ENCODE measurements at places on chromosomes 1 and 21.

GRCh38 chr1:32199717-32200072 lies 700 bp upstream of the CCDC28B start:
- no peak for DNase-seq

GRCh38 chr1:218371927-218372672 lies 27.0 kb downstream of the TGFB2 start:
- no peak for DNase-seq

DNA sequence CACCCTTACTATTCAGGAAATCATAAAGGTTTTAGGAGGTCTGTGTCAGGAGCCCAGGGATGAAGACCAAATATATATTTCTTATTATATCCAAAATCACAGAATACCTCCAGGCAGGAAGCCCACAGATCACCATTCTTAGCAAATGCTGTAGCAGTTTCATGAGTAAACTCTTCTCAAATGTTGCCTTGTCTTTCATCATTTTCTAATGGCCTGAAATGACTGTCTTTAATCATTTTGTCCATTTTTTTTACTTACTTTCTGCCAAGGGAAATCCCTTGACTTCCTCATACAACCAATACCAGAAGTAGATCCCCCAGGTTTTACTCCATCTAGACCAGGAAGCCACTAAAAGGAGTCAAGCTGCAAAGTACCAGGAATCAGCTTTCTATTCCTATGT lies 32.4 kb downstream of the PSMG1 start:
- no peak for DNase-seq

DNA sequence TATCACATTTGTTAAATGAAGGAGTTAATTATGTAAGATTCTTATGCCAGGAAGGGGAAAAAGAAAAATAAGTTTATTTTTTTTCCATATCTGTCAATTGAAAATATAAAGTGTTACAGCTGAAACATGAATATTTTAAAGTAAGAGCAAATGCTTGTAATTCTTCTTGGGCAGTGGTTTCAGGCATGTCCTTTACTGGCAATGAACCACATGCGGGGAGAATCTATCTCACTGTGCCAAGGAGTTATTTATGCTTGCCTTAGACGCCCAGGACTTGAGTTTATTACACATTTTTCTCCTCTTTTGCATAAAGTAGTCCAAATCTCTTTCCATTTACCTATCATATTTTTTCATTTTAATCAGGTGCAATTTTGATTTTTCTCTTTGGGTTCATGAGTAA lies 207.8 kb upstream of the NRIP1 start:
- DNase-seq, result no peak

DNA sequence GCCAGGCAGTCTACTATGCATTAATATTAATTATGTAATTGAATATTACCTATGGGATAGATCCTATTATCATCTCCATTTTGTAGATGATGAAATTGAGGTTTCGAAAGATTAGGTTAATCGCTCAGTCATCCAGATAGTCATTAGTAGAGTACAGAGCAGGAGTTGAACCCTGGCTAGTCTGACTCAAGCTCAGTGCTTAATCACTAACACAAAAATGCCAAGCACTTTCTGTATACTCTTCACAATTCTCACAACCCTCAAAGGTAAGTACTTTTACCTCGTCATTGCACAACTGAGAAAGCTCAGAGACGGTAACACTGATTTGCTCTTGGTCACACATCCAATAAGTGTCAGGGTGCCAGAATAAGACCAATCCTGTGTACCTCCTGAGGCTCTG lies 280.2 kb upstream of the PLXNA2 start:
- DNase-seq, result no peak

DNA sequence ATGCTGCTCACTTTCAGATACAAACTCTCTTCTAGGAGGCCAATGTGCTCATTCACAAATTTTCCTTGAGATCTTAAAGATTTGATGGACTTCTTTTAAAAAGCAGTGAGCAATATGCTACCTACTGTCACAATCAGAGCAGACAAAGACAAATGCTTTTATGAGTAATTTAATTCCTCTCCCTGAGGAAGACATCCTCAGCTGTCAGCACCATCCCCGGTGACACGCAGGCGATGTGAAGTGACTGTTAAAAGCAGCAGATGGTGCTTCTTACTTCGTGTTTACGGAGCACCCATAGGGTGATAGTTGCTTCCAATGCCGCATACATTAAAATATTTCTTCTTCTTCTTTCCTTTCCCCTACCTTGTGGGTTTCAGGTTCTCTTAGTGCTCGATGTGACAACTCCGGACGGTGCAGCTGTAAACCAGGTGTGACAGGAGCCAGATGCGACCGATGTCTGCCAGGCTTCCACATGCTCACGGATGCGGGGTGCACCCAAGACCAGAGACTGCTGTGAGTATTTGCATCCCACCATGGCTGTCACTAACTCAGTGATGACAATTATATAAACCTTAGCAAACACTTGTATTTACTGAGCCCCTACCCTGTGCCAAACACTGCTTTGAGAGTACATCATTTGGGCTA lies 29.1 kb downstream of the LAMC2 start:
- DNase-seq, result no peak

DNA sequence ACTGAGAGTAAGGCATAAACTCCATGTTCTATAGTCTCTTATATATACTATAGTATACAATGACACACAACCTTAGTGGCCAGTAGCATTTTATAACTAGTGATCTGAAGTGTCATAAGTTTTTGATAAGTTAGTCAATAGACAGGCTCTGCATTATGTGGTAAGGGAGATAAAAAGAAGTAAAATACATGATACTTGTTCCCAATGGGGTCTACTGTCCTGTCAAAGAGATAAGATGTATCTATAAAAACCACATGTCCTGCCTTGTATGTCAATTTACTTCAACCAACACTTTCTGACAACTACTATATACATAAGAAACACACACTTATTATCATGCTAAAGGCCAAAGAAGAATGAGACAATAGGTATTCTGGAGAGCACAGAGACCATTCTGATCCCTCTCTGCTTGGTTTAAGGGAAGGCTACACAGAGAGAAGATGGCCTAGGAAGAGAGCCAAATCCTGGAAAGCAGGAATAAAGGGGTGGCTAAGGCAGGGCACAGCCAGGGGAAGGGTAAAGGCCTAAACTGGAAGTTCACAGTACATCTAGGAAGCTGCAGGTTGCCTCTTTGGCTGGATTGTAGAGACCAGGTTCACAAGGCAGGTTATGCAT lies 91.4 kb downstream of the LYST start:
- no peak for DNase-seq

DNA sequence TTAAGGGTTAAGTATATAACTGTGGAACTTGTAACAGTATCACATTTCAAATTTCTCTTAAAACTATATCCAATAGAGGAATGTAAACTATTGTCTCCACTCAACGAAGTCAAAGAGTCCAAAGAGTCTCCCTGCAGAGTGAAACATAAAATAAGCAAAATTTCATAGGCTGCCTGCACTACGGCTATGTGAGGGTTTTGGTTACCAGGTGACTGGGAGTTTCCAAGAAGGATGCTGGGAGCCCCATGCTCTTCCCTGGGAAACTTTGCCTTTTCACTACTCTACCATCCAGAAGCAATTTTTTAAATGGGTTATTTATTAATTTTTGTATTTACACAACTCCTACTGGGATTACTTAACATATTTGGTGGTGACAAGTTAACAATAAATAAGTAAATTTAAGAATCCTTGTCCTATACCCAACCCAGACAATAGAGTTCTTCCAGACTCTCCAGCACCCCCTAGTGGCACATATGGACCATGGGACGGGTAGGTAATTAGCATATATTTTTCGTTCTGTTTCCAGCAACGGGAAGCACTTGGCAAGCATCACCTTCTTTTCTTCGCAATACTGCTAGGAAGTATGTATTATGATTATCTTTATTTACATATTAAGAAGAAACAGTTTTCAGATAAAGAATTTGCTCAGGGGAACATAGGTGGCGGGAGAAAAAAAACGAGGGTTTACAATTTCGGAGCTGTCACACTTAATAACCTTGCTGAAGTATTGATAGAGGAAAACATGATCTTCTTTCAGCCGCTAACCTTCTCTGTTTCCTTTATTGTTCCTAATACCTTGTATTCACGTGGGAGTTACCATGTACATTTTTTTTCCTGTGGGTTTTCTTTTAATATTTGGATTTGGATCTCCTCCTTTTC lies 3.5 kb downstream of the FMO2 start:
- DNase-seq, result no peak

- DNase-seq, result no peak
Measured at GRCh38 chr1:22922640-22923039, 50.0 kb downstream of the LACTBL1 start.

DNA sequence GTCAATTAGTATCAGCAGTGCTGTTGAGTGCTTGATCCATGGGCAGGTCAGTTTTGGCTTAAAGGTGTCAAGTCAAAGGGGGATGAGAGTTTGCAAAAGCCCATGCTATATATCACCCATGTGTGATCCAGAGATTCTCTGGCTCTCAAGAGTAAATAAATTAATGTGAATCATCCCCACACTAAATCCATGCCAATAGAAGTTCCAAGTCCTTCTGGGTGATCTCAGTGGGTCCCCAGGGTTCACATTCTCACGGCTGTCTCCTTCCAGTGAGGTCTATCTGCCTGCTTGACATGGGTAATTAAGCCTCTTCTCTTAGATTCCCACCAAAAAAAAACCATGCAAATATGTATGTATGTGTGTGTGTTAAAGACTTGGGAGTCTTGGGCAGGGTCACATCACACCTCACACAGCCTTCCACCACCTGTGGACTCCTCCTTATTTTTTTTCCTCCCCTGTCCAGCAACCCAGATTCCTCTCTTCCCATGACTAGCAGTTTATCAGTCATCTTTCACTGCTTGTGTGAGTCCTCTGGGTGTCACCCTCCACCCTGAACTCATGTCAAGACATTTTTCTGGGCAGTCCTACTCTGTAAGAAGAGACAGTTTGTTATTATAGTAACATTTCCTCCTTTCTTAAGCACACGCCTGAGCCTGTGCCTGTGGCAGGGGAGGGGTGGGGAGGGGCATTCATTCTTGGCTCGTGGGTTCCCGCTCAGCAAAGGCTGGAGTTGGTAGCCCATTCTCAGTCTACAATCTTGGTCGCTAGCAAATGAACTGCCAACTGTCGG lies 14.3 kb upstream of the S100A11 start:
- no peak for DNase-seq

DNA sequence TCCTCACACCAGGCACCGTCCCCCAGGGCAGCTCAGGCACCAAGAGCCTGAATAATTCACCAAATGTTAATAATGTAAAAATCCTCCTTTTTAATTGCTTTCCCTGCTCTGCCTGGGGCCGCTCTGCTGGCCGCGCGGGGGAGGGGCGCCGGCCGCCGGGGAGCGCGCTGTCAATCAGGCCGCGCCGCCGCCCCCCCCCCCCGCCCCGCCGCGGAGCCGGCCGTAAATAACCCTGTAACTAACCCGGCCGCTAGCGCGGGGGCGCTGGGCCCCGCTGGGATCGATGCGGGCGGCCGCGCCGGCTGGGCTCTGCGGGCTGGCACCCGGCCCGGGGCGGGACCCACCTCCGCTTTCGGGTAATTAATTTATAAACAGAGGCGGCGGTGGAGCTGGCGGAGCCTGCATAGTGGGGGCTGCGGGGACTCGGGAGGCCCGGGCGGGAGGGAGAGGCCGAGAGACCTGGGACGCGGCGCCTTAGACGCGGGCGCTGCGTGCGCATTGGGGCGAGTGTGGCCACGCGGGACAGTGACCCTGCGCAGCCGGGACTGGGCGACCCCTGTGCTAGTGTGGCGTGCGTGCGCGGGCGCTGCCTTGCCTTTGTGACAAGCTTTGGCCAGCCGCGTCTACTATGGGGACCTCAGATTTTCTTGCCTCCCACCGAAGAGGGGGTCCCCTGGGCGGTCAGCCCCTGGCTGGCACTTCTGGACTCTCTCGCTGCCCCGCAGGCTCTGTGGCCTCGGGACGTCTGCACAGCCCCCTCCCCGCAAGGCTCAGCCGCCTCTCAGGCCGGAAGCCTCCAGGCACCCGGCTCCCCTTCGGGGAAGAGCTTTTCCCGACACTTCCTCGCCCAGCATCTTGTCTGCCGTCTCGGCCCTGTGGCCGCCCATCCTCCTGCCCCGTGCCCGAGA lies 16.6 kb downstream of the SAMD11 start:
- peak; percentile 33 for DNase-seq

DNA sequence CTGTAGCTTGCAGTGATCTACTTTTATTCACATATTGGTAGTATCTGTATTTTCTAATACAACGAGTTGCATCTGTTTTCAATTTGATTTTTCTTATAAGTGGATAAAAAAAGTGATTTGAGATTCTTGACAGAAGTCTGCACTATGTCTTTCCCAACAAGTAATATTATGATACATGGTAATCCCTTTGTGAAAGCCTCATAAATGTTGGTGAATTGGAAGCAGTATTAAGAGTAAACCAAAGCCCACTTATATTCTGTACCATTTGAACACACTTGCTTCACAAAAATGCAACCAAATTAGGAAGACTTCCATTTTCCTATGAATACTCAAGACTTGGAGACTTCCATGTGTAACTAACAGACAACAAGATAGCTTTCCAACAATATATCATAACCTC lies 172.0 kb downstream of the HMCN1 start:
- no peak for DNase-seq

GRCh38 chr1:176101951-176102642 lies 105.0 kb downstream of the COP1 start:
- DNase-seq, result no peak

DNA sequence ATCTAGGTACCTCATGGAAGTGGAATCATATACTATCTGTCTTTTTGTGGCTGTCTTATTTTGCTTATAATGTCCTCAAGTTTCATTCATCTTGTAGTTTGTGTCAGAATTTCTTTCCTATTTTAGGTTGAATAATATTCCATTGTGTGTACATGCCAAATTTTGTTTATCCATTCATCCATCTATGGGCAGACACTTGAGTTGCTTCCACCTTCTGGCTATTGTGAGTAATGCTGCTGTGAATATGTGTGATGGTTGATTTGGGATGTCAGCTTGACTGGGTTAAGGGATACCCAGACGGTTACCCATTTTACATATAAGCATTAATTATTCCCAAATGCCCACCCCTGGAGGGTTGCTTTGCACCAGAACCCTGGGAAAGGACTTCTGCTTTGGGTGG lies 477.5 kb downstream of the PTPRU start:
- no peak for DNase-seq

GRCh38 chr21:30248844-30249243 lies 32.9 kb upstream of the CLDN8 start:
- DNase-seq, result no peak

- DNase-seq, result no peak
Measured at GRCh38 chr1:173406783-173407230, 70.3 kb upstream of the PRDX6 start.

DNA sequence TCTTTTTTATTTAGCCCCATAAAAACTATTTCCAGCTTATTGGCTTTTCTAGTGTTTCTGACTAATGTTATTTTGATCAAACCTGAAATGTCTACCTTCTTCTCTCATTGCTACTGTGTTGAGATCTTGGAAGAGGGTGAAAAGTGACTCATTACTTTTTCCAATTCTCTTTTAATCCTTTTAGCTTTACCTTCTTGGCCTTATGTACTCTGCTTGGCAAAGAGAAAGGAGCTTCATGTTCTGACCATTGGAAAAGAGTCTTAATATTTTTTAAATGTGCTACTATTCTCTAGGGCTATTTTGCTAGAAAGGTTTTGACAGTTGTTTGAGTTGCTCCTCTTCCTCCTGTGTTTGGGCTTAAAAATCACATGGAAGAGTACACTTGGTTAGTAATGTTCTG lies 97.8 kb upstream of the CHODL start:
- DNase-seq, result no peak

- no peak for DNase-seq
Measured at GRCh38 chr1:147756341-147756740, 4.1 kb downstream of the GJA5 start.

- no peak for DNase-seq
Measured at GRCh38 chr1:228999446-229000170, 264.3 kb downstream of the RHOU start.

GRCh38 chr1:70993798-70994197 lies 53.8 kb downstream of the PTGER3 start:
- no peak for DNase-seq

GRCh38 chr1:31689379-31689778 lies 14.4 kb downstream of the COL16A1 start:
- no peak for DNase-seq
